ENCODE measurements at places on chromosomes 13 and 19. TPM values are rescaled to one million over a fixed set of nuclear protein-coding genes. Genes with fewer than 3 reads are reported as not detected.

DNA sequence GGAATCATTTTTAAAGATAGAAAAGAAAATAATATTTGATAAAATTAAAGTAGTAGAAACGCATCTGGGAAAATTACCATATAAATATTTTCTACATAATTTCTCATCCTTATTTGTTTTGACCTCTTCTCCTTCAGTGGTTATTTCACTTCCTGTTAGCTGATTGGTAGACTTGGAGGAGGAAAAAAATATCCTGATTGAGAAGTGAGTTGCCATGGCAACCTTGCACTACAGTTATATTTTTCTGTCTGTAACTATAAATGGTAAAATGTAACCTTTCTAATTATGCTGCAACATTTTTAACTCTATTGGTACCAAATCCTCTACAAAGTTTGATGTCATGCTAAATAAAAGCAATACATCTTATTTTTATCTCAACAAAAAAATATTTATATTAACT lies 45.2 kb downstream of the SCEL start:
- no peak for DNase-seq

Gene ZNF563
- 1.5 TPM for total RNA-seq

DNA sequence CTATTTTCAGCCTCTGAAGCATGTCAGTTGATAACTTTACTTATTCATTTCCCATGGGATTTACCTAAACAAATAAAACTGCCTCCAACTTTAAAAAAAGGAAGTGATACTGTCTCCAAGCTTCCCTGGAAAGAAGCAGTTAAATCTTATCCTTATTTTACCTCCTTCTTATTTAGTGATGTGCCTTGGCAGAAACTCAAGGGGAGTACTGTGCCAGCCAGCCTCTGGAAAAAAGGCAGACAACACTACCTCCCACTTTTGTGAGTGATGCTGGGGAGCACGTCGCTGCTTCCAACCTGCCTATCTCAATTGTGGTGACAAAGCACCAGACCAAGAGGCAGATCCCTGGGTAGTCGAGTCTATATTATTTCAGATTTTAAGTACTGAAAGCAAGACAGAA lies 765.6 kb downstream of the DIAPH3 start:
- DNase-seq: no peak

GRCh38 chr19:7595466-7596133 lies at the start of gene CAMSAP3:
CAMSAP3 (plus strand) TSS chr19:7595863; CDS start chr19:7596003, 140 bp downstream.
- DNase-seq: peak; percentile 18

GRCh38 chr19:6847828-6848200 lies 39.6 kb upstream of the ADGRE1 start:
- DNase-seq: no peak

GRCh38 chr19:29247051-29247450 lies 34.1 kb upstream of the UQCRFS1 start:
- DNase-seq: no peak

DNA sequence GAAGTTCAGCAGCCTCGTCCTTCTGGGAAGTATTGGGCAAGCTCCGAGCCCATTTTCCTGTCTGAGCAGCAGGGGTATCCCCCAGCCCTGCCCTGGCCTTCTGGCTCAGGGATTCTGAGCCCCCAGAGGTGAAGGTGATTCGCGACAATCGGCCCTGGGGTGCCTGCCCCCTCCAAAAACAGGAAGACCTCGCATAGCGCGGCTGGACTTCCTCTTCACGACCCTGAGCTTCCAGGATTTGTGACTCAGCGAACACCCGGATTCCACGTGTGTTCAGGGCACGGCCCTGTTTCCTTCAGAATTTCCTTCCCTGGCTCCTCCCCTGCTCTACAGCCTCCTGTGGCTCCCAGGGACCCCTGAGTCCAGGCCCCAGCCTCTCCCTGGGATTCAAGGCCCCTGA lies at the start of gene SEMA6B:
Gene SEMA6B, minus strand, starts transcription at position 116 of the 400 bp plus-strand sequence. CDS start 1,227 bp downstream, outside the sequence.
- DNase-seq: peak; percentile 93

- DNase-seq: no peak
These were observed 1.7 kb downstream of the MYO1F start for GRCh38 chr19:8575467-8575997.

Gene PLK5
- total RNA-seq: not detected

- DNase-seq: no peak
These were observed 2.5 kb downstream of the ZNF552 start for GRCh38 chr19:57812226-57812625.

GRCh38 chr19:47107953-47108746 lies 5.4 kb downstream of the ZC3H4 start:
- no peak for DNase-seq

GRCh38 chr13:102227741-102228140 lies 174.1 kb downstream of the FGF14 start:
- no peak for DNase-seq

GRCh38 chr13:91740756-91741155 lies 342.3 kb downstream of the GPC5 start:
- no peak for DNase-seq

Gene RASIP1
- 74.0 TPM for total RNA-seq

DNA sequence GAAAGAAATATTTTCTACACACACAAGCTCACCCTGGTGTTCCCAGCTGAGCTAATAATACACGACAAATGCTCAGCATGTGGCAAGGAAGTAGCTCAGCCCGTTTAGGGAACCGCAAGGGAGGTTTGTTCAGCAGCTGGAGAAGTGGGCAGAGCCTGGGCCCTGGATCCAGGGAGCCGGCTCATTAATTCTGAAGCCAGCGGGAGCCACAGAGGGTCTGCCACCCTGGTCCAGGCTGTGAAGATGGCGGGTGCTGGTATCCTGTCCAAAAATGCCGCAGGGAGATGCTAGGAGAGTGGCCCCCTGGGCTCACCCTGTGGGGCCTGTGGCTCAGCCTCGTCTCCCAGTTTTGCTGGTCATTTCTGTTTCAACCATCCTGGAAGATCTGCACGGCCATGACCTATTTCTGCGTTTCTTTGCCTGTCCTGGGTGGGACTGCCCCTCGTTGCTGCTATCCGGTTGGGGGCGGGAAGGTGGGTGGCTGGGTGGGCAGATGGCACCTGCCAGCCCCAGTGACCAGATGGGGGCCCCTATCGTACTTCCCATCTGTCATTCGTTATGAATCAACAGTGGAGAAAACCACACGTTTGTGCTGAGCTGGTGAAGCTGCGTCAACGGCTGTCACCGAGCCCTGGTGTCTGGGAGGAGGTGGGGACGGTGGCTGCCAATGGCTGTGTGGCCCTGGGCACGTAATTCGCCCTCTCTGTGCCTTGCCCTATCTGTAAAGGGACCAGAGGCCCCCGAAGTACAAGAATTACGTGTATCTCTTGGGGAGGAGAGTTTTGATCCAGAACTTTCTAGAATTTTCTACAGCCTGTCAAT lies 2.7 kb upstream of the GNA15 start:
- DNase-seq: no peak

DNA sequence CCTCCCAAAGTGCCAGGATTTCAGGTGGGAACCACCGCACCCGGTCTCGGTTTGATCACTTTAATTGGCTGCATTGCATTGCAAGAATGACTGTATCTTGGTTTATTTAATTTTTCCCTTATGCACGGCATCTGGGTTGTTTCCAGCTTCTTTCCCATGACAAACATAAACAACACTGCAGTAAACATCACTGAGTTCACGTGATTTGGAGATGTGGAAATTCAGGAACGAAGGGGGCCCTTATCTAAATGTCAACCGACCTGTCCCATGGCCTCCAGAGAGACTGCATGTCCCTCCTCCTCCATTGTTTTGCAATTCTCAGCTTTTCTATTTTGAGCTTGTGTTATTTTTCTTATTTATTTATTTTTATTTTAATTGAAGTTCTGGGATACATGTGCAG lies 14.4 kb upstream of the SULT2B1 start:
- no peak for DNase-seq

Gene CDKN2D
- total RNA-seq: 6.5 TPM

- DNase-seq: peak; percentile 85
These were observed at the start of gene RGS9BP for GRCh38 chr19:32675720-32676185. RGS9BP (plus strand) TSS chr19:32675848; CDS start chr19:32676264, 416 bp downstream.

Gene BRME1
- total RNA-seq: under 0.01 TPM

GRCh38 chr19:15300533-15301197 lies 31.7 kb downstream of the BRD4 start:
- no peak for DNase-seq

GRCh38 chr19:39212375-39212742 lies 8.3 kb upstream of the SYCN start:
- DNase-seq: peak; percentile 36

GRCh38 chr13:47046706-47047105 lies 149.9 kb upstream of the HTR2A start:
- DNase-seq: no peak

Data from lung microvascular endothelial cell (primary cell).